ENCODE measurements at places on chromosomes 16 and 17. TPM values are rescaled to one million over a fixed set of nuclear protein-coding genes. Genes with fewer than 3 reads are reported as not detected.

DNA sequence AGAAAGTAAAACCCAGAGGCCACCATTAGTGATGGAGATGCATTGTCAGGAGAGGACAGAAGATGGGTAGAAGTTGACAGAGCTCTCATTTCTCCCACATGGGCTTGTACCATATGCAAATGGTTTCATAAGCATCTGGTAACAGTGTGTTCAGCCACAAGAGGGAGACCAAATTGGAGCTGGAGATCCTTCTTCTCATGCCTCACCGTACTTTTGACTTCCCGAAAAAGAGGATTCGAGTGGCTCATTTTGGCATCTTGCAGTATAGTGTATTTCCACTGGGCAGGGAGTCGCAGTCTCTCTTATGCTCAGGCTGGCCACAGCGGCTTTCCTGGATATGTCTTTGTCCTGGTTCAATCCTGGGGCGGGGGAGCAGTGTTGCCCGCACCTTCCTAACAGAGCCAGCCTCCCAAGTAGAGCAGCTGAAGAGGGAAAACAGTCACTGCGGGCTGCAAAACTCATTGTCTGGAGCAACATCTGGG, 23.8 kb downstream of the TBC1D3B start:
- peaks cover 15% of the 10 kb centered on the region for H3K27me3 ChIP-seq
- no peaks in the 10 kb centered on the region for H3K36me3 ChIP-seq
- no peak for DNase-seq

DNA sequence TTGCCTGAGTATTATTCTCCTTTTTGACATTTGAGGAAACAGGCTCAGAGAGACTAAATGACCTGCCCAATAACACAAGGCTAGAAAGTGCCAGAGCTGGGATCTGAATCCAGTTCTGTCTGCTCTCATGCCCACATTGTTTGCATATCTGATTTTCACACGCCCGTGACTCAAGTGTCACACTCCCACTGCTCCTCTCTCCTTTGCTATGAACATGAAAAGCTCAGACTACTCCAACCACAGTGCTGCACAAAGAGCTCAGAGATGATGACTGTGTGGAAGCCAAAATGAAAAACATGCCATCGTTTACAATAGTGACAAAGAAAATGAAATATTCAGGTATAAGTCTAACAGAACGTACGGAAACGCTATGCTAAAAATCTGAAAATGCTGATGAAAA, 107.9 kb downstream of the SMG6 start:
- H3K27me3 ChIP-seq: no peaks in the 10 kb centered on the region
- H3K4me3 ChIP-seq: no peak overlapping the region
- peaks cover 51% of the 10 kb centered on the region for H3K4me1 ChIP-seq
- peaks cover 28% of the 10 kb centered on the region for H3K36me3 ChIP-seq

- no peaks in the 10 kb centered on the region for H3K36me3 ChIP-seq
- peaks cover 32% of the 10 kb centered on the region for H3K4me1 ChIP-seq
- H3K27ac ChIP-seq: no peak overlapping the region
- DNase-seq: no peak
- no peak overlapping the region for H3K4me3 ChIP-seq
These were observed 5.0 kb downstream of the IGFBP4 start for GRCh38 chr17:40448213-40448638.

DNA sequence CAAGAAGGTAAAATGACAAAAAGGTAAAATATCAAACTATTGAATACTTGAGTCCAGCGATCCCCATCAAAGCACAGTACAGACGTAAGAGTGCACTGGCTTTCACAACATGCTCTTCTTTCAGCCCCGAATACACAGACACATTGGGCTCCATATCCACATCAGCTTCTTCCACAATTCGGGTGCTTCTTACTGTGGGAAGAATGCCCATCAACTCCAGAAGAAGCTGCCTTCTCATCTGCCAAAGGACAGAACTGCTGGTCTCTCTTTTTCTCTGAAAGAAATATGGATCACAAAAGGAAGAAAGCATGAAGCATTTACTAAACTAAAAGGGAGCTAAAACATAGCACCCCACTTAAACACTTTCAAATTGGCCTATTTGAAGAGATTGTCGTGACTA, 20.4 kb downstream of the INTS2 start:
- no peak for DNase-seq
- no peaks in the 10 kb centered on the region for H3K4me1 ChIP-seq
- peaks cover 36% of the 10 kb centered on the region for H3K36me3 ChIP-seq
- H3K27ac ChIP-seq: no peak overlapping the region
- no peak overlapping the region for H3K4me3 ChIP-seq

GRCh38 chr17:62720126-62720850, 87.8 kb downstream of the MARCHF10 start:
- H3K27me3 ChIP-seq: peaks cover 19% of the 10 kb centered on the region
- H3K4me3 ChIP-seq: no peak overlapping the region
- H3K36me3 ChIP-seq: no peaks in the 10 kb centered on the region
- H3K4me1 ChIP-seq: peaks cover 35% of the 10 kb centered on the region

- H3K27ac ChIP-seq: no peak overlapping the region
- H3K4me1 ChIP-seq: peaks cover 3% of the 10 kb centered on the region
- peak; percentile 11 for DNase-seq
- peaks cover 12% of the 10 kb centered on the region for H3K27me3 ChIP-seq
- no peak overlapping the region for H3K4me3 ChIP-seq
- H3K36me3 ChIP-seq: peaks cover 9% of the 10 kb centered on the region
These were observed 5.7 kb upstream of the SLC38A8 start for GRCh38 chr16:84048270-84048669.

GRCh38 chr17:44801880-44802279, 28.2 kb downstream of the GJC1 start:
- H3K36me3 ChIP-seq: peaks cover 4% of the 10 kb centered on the region
- no peaks in the 10 kb centered on the region for H3K27me3 ChIP-seq
- H3K4me1 ChIP-seq: no peaks in the 10 kb centered on the region

GRCh38 chr16:14050291-14051027, 20.7 kb upstream of the MRTFB start:
- no peak overlapping the region for H3K27ac ChIP-seq
- no peak overlapping the region for H3K4me3 ChIP-seq
- peaks cover 10% of the 10 kb centered on the region for H3K27me3 ChIP-seq
- no peaks in the 10 kb centered on the region for H3K36me3 ChIP-seq

DNA sequence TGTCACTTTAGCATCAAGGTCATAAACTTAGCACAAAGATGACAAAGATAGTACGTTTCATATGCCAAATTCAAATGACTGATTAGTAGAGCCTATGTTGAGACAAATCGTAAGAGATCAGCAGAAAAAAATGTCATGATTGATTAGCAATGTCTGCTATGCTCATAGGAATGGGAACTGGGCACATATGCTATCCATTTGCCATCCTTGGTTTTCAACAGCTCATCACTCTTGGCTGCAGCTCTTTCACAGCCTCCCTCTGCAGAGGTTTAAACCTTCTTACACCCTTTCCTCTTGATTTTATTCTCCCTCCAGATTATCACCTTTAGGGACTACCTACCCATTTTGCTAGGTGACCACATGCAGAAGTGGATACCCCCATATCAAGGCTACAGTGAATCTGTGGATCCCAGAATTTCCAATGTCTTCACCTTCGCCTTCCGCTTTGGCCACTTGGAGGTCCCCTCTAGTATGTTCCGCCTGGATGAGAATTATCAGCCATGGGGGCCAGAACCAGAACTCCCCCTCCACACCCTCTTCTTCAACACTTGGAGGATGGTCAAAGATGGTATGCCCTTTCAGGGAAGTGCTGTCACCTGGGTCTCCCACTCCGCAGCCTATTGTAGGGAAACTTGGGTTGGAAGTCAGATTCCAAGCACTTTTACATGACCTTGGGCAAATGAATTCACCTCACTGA, 16.2 kb downstream of the MPO start:
- H3K27ac ChIP-seq: no peak overlapping the region
- no peaks in the 10 kb centered on the region for H3K4me1 ChIP-seq

DNA sequence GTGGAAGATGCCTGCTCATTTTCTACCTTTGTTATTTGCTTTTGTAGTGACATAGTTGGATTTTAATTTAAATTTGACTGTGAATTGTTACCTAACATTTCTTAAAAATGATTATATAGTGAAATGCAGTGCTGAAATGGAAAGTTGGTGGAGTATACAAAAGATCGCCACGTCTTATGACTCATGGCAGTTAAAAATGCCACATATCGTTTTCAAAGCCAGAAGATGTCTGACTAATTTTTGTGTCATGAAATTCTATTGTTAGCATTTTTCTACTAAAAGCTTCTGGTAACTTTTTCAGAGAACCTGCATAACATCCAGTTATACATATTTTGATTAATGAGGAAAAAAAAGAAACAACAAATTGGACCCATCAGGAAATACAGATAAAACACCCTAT, 20.6 kb downstream of the MAP2K4 start:
- H3K27ac ChIP-seq: peak overlapping the region; percentile 81
- no peaks in the 10 kb centered on the region for H3K27me3 ChIP-seq
- H3K36me3 ChIP-seq: peaks cover 20% of the 10 kb centered on the region
- peak; percentile 12 for DNase-seq
- peaks cover 67% of the 10 kb centered on the region for H3K4me1 ChIP-seq

DNA sequence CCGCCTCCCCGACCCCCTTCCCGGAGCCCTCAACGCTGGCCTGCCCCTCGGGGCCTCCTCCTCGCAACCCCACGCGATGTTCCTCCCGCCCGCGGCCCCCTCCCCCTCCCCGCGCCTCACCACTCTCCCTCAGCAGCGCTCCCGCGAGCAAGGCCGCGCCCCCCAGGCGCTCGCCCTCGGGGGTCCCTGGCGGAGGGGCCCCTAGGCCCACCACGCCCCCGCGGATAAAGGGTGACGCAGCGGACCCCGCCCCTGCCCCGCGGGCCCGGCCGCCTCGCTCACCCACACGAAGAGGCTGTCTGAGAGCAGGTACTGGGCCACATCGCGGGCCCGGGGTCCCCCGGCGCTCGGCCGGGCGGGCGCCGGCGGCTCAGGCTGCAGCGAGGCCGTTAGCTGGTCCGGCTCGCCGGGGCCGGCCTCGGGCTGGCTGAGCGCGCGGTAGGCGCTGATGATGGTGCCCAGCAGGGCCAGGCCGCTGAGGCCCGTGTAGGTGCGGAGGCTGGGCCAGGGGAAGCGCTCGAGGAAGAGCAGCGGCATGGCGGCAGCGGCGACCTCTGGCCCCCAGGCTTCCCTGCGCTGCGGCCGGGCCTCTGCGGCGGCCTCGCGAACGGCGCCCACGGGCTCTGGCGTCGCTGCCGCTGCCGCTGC, 430 bp downstream of the AMFR start:
- peak overlapping the region; percentile 92 for H3K4me3 ChIP-seq
- peak; percentile 31 for DNase-seq
- peaks cover 2% of the 10 kb centered on the region for H3K36me3 ChIP-seq
- no peaks in the 10 kb centered on the region for H3K27me3 ChIP-seq
- peaks cover 44% of the 10 kb centered on the region for H3K4me1 ChIP-seq

DNA sequence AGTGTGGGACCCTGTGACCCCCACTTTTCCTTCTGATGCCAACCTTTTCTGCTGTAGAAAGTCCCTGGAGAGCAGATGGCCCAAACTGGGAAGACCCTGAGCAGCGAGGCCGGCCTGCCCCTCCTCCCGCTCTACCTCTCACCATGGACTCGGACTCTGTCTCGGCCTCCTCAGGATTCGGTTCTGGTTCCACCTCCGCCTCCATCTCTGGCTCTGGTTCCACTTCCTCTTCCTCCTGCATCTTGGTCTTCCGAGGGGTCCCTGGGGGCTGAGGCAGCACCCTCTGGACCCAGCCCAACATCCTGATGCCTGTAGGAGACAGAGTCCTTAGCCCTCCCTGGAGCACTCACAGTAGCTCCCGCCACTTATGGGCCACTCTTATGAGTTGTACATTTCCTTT, 3.9 kb downstream of the CNGB1 start:
- no peak for DNase-seq
- H3K4me1 ChIP-seq: no peaks in the 10 kb centered on the region
- H3K27ac ChIP-seq: no peak overlapping the region
- H3K4me3 ChIP-seq: no peak overlapping the region
- no peaks in the 10 kb centered on the region for H3K27me3 ChIP-seq

Gene TEKT1
- not detected for total RNA-seq

Gene KRT33B
- total RNA-seq: not detected

Gene SOX8
- 2.1 TPM for total RNA-seq

Gene RASL10B
- 1.9 TPM for total RNA-seq

All from activated CD8-positive, alpha-beta T cell treated with anti-CD3 and anti-CD28 coated beads for 36 hours (primary cell).